ENCODE measurements at places on chromosomes 1 and 21.

DNA sequence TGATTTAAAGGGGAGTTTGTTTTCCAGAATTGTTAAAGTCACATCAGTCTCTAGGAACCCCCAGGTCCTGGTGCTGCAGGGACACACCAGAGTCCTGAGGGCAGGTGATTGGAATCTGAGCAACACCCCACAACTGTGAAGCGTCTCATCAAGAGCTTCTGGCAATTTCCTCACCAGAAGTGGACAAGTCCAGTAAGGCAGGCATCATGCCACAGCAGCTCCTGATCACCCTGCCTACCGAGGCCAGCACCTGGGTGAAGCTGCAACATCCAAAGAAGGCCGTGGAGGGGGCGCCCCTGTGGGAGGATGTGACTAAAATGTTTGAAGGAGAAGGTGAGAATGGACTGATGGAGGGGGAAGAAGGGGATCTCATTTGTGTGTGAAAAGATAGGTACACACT is 2.1 kb downstream of the ZFP69 start:
- no peak for DNase-seq

DNA sequence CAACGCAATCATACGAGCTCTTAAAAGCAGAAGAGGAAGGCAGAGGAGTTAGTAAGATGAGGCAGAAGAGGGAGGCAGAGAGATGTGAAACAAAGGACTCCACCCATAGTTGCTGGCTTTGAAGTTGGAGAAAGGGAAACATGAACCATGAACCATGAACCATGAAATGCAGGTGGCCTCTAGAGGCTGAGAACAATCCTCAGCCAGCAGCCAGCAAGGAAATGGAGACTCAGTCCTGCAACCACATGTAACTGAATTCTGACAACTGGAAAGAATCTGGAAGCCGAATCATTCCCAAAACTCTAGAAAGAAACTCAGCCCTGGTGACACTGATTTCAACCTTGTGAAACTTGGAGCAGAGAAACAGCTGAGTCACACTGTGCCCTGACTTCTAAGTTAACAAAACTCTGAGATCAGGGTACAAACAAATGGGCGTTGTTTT is 10.1 kb downstream of the DIPK1A start:
- DNase-seq = peak; percentile 75

GRCh38 chr21:26842300-26842699 is 2.9 kb downstream of the ADAMTS1 start:
- DNase-seq = no peak

GRCh38 chr1:183883623-183884022 is 78.7 kb downstream of the RGL1 start:
- DNase-seq = no peak

DNA sequence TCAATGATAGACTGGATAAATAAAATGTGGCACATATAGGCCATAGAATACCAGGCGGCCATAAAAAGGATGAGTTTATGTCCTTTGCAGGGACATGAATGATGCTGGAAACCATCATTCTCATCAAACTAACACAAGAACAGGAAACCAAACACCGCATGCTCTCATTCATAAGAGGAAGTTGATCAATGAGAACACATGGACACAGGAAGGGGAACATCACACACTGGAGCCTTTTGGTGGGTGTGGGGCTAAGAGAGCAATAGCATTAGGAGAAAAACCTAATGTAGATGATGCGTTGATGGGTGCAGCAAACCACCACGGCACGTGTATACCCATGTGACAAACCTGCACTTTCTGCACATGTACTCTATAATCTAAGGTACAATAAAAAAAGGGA is 883.4 kb upstream of the PRMT6 start:
- DNase-seq = no peak

GRCh38 chr1:227925582-227926198 is 22.0 kb downstream of the WNT9A start:
- DNase-seq = no peak

DNA sequence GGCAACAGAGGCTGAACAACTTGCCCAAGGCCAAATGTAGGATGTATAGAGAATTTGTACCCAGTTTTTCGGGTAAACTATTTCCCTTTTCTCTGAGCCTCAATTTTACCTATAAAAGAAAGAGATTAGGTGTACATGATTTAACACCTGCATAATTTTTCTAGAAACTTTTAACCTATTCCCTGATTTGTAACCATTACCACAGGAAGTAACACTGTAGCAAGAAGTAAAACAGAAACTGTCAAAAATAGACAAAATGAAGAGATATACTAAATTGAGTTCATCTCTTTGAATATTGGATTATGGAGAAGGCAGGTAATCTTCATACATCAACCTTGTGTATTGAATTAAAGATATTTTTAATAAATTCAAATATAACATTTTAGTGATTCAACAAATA is 136.2 kb downstream of the ZC3H11B start:
- DNase-seq = no peak

GRCh38 chr21:43278359-43278758 is 109.6 kb downstream of the CRYAA start:
- DNase-seq = no peak

- no peak for DNase-seq
Observed at GRCh38 chr1:2644171-2644570, 11.4 kb upstream of the MMEL1 start.

GRCh38 chr1:101165532-101165931 is 71.3 kb upstream of the S1PR1 start:
- DNase-seq = no peak

DNA sequence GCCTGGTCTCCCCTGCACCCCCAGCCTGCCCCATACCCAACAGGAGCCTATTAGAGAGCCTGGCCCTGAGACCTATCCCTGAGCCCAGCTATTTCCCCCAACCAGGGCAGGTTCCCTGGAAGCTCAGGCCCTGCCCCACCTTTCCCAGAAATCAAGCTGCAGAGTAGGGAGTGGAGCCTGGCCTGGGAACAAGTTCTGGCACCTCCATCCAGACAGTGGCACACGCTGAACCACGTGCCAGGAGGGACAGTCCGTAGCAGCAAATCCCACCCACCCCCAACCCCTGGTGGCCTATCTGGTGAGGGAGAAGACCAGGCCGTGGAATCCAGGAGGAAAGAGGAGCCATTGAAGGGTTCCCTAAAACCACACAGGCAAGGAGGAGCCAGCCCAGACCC is 22.6 kb downstream of the TNNT2 start:
- DNase-seq = no peak

GRCh38 chr1:82279241-82279640 is 478.5 kb downstream of the ADGRL2 start:
- no peak for DNase-seq

GRCh38 chr1:54070171-54070837 is 16.9 kb downstream of the TCEANC2 start:
- peak; percentile 42 for DNase-seq

GRCh38 chr1:181396811-181397210 is 86.5 kb upstream of the CACNA1E start:
- no peak for DNase-seq

GRCh38 chr1:51061231-51061918 is 40.7 kb upstream of the C1orf185 start:
- no peak for DNase-seq

GRCh38 chr1:86997538-86997937 is 83.1 kb downstream of the HS2ST1 start:
- no peak for DNase-seq

- DNase-seq = no peak
Observed at GRCh38 chr1:93980320-93981273, 71.4 kb upstream of the GCLM start.

- no peak for DNase-seq
Observed at GRCh38 chr1:53359225-53359933, 31.5 kb upstream of the LRP8 start.

GRCh38 chr1:169207797-169208520 is 101.5 kb downstream of the ATP1B1 start:
- no peak for DNase-seq

DNA sequence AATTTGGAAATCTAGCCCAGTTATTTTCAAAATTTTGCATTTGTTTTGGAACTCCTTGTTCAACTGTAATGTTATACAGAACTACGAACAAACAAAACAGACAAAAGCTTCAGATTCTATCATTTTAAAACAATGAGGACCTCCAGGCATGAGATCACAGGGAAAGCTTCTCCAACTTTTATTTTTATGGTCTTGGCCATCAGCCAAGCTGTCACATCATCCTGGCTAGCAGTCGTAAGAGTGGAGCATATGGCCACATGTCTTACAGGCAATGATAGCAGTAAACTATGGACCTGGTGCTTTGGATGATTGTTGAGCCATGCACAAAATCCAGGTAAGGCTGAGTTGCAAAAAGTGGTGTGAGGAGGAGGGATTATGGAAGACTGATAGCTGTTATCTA is 299.6 kb downstream of the LMX1A start:
- no peak for DNase-seq

DNA sequence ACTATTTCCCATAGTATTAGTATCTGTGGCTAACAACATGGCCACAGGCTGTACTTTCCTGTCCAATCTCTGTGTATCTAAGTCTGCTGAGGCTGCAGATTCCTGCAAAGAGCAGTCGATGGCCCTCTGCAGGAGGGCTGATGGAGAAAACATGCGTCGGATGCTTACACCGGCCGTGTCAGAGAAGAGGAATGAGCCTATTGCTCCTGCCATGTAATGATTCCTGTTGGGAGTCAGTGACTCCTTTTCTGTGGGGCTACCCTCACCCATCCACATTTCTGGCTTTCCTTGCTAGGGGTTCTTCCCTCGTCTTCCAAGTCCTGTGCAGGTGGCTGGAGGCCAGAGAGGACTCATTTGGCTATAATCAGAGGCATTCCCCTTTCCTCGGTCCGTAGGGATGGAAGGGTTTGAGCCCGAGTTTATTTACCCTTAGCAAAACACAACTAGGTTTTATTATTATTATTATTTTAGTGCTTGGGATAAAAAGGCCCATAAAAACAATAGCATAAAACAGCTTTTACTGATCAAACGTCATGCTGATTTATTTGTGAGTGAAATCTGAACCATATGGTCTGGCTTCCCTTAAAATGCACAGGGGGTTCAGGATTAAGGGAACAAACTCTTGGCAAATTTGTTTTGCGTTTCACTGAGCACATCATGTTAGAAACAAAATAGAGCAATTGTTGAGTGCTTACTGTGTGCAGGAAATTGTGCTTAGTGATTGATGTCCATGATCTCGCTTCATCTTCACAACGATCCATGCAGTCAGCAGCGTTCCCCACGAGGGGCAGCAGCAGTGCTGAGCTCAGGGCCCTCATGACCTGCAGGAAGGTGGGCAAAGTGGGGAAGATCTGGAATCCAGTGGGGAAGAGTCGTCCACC is 70.8 kb downstream of the KIF26B start:
- no peak for DNase-seq

DNA sequence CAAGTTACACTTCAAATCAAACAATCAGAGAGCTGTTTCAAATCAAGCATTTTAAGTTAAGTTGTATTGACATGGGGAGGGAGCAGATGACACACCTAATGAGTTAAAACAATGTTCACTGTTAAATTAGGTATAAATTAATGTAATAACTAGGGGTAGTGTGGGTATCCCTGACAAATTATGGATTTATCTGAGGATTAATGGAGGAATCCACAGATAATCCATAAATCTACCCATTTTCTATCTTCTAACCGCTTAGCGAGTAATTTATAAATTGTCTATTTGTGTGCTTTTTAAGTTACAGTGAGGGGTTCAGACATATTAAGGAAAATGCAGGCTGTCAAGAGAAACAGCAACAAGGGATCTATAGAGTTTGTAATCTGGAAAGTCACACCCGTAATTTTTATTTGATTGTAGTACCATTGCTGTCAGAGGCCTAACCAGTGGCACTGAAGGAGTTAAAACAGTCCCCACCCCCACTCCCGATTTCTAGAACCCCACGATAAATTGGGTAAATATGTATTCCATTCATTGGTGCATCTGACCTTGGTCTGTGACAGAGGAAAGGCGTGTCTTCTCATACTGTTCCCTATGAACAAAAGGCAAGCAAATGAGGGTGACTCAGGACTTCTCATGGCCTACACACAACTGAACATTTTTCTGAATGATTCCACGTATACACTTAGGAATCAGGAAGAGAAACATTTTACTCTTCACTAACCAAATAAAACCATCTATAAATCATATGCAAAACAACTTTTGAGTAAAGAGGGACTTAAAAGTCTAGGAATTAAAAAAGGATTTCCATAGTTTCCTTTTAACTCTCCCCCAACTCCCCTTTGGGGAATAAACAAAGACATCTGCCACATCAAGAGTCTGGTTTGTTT is 7.4 kb downstream of the IRF2BP2 start:
- no peak for DNase-seq

All from naive B cell (primary cell).